ENCODE measurements at places on chromosomes 4 and X. TPM values are rescaled to one million over a fixed set of nuclear protein-coding genes. Genes with fewer than 3 reads are reported as not detected.

Gene GPRASP2
- total RNA-seq: 3.2 TPM

Gene PLAC1
- not detected for total RNA-seq

Gene DMRTC1B
- 0.36 TPM for total RNA-seq

Gene CPZ
- not detected for total RNA-seq

Gene UGT2B15
- not detected for total RNA-seq

Gene OPHN1
- total RNA-seq: 0.44 TPM

Gene AWAT2
- total RNA-seq: not detected

Gene FGF13
- total RNA-seq: not detected

Gene CXorf65
- total RNA-seq: 45.1 TPM

Gene XAGE1A
- not detected for total RNA-seq

Gene GLUD2
- total RNA-seq: 0.44 TPM

Gene OR13H1
- not detected for total RNA-seq

Measured in CD4-positive, alpha-beta memory T cell (primary cell).